Uterus (tissue), 4 donors: ENCODE measurements at places on chromosomes 7 and 10.
A peak's percentile ranks its signal among the peaks of the same experiment; 100 is the strongest.

DNA sequence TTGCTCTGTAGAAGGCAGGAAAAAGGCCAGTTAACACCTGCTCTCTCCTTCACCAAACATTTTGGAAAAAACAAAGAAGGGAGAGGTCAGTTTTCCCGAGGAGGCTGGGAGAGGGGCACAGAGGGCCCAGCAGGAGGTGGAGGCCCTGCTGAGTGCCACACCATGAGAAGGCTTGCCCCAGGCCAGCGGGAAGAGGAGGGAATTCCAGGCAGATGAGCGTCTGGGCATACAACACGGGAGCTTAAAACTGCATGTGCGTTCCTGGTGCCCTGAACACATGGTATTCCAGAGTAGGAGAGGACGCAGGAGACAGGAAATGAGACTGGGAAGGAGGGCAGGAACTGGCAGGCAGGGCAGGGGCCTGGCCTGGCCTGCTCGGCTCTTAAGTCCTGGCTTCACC is 182.4 kb downstream of the CCDC3 start:
- DNase-seq = no peak

DNA sequence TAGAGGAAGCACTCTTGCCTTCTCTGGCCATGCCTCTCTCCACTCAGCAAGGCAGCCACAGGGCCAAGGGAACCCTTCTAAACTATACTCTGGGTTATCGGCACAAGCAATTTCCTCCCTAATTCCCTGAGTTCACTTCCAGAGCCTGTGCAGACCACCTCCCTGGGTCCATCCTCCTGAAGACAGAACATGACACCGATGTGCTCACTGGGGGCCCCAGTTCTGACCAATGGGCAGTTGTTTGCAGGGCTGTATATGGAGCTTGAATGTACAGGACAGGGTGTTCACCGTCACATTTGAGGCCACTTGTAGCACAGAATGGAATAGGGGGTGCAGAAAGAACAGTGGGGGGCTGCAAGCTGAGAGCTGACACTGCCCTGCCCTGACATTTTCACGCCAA is 77.7 kb downstream of the TFEC start:
- DNase-seq = no peak

DNA sequence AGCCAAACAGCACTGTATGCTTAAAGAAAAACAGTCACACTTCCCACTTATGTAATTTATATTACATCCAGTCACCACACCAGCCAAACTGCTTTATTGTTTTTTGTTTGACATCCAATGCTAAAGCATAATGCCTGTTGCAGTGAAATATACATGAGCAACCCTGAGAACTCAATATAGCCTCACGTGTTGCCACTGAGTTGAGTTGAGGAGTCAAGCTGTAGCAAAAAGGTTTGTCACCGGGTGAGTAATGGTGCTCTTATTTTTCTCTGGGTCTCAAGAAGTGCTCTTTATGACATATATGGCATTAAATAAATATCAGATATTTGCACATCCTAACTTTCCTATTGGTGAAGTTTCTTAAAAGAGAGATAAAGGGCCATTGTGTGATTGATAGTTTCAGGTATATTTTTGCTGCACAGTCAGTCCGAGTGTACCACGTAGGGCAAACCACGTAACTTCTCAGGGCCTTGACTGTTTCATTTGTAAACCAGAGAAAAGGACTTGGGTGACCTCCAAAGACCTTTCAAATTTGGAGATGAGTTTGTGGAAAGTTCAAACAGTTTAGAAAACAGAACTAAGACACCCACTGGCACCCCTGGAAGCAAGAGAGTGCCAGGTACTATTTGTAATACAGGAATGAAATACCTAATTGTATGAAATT is 168.5 kb downstream of the CFTR start:
- no peak for DNase-seq

DNA sequence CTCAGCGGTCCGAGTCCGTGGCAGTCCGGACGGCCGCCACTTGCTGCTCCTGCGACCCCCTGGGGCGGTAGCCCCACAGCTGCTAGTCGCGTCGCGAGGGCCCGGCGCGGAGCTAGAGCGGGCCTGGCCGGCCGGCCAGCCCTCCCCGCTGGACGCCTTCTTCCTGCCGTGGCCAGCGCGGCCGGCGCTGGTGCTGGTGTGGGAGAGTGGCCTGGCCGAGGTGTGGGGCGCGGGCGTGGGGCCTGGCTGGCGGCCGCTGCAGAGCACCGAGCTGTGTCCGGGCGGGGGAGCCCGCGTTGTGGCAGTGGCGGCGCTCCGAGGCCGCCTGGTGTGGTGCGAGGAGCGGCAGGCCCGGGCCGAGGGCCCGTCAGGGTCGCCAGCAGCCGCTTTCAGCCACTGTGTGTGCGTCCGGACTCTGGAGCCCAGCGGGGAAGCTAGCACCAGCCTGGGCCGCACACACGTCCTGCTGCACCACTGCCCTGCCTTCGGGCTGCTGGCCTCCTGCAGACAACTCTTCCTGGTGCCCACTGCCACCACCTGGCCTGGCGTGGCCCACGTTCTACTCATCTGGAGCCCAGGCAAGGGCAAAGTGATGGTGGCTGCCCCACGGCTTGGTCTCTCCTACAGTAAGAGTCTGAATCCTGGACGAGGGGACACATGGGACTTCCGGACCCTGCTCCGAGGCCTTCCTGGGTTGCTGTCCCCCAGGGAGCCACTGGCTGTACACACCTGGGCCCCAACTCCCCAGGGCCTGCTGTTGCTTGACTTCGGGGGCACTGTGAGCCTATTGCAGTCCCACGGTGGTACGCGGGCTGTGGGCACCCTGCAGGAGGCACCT is 631 bp downstream of the HPS6 start:
- DNase-seq = peak; percentile 48

GRCh38 chr7:137966641-137967142 is 35.2 kb downstream of the CREB3L2 start:
- no peak for DNase-seq

DNA sequence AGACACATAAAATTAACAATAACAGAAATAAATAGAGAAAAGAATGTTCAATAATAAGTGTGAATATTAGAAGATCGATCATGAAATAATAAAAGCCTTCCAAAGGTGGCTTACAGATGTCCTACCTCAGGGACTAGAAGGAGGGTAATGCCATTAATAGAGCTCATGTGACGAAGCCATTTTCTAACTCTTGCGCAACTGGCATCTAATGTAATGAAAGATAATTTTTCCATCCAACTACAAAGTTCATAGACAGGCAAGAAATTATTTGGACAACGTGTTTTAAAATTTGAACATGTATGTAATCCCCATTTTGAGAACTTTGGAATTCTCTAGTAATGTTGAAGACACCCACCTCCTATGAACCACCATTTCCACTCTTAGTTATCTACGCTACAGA is 1394.3 kb upstream of the LRRTM3 start:
- no peak for DNase-seq

- no peak for DNase-seq
Observed at GRCh38 chr7:2993868-2994267, 49.8 kb downstream of the CARD11 start.

DNA sequence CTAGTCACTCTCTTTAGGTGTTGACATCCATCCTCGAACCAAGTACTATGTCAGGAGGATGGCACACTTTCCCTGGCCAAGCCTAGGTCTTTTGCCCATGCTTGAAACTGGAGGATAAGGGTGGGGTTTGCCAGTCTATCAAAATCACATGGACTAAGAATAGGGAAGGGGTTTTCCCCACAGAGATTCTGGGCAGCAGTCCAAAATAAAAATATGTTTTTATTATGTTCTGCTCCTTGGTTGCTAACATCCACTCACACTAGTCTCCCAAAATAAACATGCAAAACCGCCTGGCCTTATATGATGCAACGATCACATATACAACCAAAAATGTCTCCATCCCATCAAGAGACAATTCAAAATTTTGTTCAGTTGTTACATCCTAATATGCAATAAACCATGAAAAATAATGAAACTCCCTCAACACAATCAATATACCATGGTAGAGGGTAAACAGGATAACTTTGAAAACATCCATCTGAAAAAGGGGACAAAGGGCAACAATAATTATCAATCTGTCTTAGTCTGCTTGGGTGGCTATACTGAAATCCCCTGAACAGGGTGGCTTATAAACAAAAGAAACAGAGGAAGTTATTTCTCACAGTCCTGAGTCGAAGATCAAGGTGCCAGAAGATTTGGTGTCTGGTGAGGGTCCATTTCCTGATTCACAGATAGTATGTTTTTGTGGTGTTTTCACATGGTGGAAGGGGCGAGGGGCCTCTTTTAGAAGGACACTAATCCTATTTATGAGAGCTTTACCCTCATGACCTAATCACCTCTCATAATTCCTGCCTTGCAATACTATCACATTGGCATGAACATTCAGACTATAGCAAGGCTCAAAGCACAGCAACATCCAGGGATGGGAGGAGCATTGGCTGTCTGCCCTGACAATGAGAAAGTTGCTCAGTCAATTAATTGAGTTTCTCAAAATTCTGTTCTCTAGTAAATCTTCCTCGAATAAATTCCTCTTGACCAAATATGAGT is 159.3 kb downstream of the ETV1 start:
- no peak for DNase-seq

DNA sequence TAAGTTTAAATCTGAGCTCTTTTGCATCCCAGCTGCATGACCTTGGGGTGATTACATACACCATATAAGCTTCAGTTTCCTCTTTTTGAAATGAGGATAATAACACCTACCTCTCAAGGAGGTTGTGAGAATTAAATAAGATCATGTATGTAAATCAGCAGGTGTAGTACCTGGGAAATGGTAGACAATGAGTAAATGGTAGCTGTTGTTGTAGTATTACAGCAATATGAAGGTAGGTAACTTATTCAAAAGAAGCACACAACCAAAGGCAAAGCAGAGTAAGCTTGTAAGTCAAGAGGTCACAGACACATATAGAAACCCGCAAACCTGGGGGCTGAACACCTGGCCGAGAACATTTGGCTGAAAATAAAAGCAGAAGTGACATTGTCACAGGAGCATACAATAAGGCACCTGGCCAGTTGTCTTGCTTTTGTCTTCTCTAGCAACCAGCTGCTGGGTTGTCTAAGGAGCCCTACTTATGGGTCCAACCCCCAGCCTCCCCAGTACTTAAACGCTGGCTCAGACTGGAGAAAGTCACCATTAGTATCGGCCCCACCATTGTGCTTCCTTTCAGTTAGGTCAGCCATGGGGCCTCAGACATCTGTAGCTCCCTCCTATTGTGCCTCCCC is 203.6 kb upstream of the MKLN1 start:
- no peak for DNase-seq

DNA sequence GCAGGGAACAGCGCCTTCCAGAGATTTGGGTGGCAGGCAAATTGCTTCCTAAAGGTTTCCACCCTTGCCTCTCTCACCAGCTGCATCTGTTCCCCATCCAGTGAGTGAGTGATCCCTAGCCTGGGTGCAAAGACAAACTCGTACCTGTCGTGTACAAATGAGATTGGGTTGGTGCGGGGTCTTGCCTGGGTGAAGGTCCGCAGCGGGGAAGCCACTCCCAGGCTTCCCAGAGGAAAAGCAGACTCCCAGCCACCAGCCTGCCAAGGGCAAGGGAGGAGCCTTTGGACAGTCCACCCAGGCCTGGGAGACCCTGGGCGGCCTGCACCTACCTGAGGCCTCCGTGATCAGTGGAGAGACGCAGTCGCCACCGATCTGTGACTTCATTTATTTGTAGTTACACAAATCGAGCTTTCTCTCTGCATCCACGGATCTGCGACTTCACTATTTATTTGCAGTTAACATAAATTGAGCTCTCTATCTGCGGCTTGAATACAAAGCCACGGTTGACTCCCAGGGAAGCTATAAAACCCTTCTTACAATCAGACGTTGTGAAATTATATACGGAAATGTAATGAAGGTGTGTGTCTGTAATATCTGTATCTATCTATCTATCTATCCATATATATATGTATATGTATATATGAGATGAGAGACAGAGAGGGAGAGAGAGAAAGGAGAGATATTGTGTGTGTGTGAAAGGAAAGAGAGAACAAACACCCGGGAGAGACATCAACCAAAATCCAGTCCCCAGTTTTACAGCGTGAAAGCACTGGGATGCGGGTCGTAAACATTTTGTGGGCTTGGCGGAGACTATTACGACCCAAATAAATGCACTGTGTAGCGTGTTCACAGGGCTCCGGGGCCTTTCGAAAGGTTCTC is 3.0 kb upstream of the HOXA7 start:
- DNase-seq = peak; percentile 14

DNA sequence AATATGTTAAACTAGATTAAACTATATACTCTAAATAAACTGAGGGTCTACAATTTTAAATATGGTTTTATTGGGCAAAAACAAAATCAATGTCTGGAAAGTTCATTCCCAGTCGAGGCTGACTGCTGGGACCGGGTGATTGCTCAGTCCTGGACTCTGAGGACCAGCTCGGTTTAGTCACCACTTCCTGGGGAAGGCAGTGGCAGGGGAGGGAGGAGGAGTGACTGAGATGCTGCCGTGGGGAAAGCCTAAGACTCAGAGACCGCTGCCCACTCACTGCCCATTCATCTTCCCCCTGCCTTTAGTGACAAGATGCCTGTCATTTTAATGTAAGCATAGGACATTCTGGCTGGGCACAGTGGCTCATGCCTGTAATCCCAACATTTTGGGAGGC is 29.0 kb downstream of the ATOH7 start:
- DNase-seq = no peak

DNA sequence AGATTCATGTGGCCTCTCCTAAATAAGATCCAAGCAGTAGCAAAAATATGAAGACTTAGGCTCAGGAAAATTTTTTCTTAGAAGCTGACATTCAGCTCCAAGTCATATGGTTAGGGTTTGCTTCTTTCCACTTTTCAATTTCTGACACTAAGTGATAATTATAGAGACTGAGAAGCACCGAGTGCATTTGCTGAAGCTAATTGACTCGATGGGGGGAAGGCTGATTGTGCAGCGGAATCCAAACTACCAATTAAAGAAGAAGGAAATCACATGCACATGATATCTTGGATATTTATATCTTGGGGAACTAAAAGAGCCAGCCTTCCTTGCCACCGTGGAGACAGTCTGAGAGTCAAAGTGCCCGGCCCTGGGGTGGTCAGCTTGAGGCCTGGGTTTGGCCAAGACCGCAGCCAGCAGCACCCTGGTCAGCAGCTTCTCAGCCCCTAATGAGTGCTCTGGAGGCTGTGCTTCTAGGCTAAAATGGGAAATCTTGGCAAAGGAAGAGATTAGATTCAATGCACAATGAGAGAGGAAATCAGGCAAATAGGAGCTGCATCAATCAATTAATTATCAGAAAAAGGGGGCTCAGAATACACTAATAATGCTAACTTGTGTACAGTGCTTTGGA is 589.3 kb downstream of the NRG3 start:
- DNase-seq = no peak

DNA sequence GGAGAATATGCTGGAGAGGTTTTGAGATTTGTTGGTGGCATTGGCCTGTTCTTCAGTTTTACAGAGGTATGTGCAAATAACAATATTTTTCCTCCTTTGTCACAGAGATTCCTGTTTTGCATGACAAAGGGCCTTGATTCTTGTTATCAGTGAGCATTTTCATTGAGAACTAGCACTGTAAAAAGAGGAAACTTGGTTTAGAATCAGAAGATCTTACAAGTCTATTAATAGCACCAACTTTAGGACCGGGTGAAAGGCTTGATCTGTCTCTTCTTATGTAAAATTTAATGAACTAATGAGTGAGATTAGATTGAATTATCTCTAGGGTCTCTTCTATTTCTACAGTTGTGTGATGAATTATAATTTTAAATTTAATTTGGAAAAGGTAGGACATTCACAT is 25.5 kb downstream of the TSPAN13 start:
- no peak for DNase-seq

GRCh38 chr10:132942101-132943057 is at the start of gene CFAP46:
Gene CFAP46, minus strand, starts transcription at chr10:132942570. Its CDS starts 86 bp downstream, at chr10:132942484.
- DNase-seq = no peak
